ENCODE measurements at places on chromosomes 11 and 22.
A peak's percentile ranks its signal among the peaks of the same experiment; 100 is the strongest.

- DNase-seq: no peak
These were observed 419.2 kb downstream of the BUD13 start for GRCh38 chr11:116353589-116353988.

DNA sequence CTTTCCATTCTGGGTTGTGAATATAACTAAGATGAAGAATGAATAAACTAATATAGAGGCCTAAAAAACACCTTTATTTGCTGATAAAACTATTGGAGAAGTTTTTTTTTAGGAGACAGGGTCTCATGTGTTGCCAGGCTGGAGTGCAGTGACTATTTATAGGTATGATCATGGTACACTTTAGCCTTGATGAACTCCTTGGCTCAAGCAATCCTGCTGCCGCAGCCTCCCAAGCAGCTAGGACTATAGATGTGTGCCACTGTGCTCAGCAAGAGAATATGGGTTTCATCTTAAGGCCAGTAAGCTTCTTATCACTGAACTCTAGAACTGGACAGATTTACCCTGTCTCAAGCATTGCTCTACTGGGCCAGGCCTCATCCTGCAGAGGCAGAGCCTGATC, 26.6 kb downstream of the CCDC90B start:
- no peak for DNase-seq

GRCh38 chr22:30243661-30244060, 2.9 kb downstream of the LIF start:
- no peak for DNase-seq

DNA sequence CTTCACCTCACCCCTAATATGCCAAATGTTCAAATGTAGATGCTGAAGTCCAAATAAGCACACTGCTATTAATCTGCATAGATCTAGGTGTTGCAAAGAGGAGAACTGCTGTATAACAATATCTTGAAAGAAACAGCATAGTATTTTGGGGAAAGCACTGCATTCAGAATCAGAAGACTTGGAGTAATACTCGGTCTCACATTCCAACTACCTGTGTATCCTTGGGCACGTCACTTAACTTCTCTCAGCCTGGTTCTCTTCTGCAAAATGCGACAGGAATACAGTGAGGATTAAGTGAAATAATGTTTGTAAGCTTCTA, 332 bp upstream of the HMGXB4 start:
- no peak for DNase-seq

GRCh38 chr11:130114726-130115125, 44.9 kb upstream of the ST14 start:
- DNase-seq: no peak

DNA sequence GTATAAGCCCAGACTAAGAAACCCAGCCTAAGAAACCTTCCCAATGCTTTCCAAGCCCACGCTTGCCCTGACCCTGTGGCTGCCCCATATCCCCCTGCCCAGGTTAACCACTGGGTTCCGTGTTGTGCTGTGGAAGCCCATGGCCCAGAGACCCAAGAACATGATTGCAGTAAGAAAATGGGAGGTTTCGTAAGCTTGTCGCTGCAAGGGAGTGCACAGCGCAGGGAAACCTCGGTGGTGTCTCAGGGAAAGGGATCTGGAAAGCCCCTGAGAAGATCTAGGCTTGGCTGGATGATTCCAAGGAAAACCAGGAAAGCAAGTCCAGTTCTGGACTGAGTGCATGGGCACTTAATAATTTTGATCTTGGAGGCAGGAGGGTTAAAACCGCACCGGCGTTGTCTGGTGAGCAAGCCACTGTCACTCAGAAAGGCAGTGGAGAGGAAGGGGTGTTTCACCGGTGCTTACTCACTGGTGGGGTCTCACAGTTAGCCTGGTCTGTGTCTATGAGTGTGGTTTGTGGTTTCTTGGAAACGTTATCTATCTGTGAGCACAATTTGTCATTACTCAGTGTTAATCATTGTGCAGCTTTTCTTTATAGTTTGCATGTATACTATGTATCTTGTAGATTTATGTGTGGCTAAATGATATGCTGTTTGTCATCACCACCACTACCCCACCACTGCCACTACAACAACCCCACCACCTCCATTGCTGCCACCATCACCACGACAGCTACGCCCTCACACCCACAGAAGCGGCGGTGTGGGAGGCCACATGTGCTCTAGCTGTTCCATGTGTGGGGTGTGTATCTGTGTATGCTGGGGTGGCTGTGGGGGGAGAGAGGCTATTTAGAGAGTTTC, 53.3 kb upstream of the PRDM11 start:
- peak; percentile 71 for DNase-seq

GRCh38 chr22:42985531-42985905, 29.4 kb downstream of the PACSIN2 start:
- DNase-seq: no peak

GRCh38 chr11:115700496-115700895, 196.3 kb upstream of the CADM1 start:
- no peak for DNase-seq

GRCh38 chr11:107508858-107509244, 51.2 kb upstream of the CWF19L2 start:
- no peak for DNase-seq

- DNase-seq: no peak
These were observed 1.6 kb downstream of the PPP2R1B start for GRCh38 chr11:111764621-111765020.

DNA sequence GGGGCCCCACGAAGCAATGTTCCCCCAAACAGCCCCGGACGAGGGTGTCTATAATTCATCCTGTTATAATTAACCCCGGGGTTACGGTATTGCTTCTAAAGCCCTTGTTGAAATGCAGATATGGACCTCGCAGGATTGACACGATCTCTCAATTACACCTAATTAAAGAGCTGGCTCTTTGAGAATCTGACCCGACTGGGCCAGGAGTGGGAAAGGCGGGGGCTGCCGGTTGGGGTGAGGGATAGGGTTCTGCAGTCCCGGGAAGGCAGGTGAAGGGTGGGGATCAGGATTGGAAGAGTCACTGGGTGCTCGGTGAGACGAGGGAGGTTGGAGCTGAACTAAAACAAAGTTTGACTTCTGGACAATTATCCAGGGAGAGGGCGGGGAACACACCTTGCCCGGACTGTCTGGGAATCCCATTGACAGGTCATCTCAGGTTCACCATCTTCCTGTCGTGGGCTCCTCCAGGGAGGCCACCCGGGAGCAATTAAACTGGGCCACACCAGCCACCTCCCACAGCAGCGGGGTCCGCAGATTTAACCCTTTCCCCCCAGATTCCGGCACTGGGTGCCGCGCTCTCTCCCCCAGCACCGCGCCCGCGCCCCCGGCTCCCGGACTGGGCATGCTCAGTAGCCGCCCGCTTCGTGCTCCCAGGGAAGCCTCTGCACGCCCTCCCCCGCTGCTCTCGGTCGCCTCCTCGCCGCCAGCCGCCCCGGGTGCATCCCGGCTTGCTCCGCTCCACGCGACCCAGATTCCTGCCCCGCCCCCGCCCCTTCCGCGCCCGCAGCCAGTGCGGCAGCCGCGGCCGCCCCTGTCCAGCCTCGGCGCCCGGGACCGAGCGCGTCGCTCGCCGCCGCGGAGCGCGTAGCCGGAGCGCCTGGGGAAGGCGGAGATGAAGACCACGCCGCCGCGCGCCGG, at the start of gene ELMOD1:
Gene ELMOD1 (plus strand): TSS at position 688 of the 918 bp plus-strand sequence. CDS start 27,043 bp downstream, outside the sequence.
- DNase-seq: no peak

DNA sequence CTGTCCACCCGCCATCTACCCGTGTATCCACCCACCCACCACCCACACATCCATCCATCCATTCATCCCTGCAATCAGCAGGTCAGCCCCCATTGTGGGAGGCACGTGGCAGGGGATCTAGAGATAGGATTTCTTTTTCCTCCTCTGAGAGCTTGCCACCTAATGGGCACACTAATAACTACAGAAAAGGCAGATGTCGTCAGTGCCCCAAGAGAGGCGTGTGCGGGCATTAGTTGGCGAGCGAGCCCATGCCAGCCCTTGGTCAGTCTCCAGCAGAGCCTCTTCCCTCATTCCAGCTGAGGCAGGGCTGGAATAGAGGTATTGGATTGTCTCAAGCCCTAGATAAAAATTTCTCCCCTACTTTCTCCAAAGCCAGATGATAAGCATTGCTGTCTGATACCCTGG, 9.7 kb downstream of the USP2 start:
- DNase-seq: no peak

- DNase-seq: no peak
These were observed 273.9 kb downstream of the RAB38 start for GRCh38 chr11:87901341-87901740.

GRCh38 chr11:49405743-49406142, 197.3 kb upstream of the FOLH1 start:
- DNase-seq: no peak

DNA sequence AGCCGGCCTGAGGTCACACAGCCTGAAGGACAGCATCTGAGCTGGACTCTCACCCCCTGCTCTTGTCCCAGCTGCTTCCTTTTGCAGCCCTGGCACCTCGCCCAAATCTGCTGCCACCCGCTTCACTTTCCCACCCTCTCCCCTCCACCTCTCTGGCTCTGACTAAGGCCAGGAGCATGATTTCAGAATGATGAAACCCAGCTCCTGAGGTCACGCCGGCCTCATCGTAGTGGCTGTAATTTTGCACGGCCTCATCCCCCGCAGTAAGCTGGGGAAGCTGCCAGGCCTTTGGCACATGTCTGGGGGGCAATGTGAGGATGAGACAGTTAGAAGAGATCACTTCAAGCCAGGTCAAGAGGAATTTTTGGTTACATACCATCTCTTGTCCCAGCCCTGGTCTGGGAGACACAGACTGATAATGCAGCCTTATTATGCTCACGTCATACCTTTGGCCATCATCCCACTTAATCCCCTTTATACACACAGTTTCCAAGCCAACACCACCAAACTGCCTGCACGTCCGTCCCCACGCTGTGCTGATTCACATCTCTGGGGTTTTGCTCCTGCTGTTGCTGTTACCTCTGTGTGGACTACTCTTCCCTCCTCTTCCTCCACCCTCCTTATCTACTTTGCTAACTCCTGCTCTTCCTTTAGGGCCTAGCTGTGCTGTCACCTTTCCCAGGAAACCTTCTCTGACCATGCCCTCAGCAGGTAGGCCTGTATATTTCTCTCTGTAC, 58.1 kb downstream of the CHRDL2 start:
- DNase-seq: peak; percentile 96

DNA sequence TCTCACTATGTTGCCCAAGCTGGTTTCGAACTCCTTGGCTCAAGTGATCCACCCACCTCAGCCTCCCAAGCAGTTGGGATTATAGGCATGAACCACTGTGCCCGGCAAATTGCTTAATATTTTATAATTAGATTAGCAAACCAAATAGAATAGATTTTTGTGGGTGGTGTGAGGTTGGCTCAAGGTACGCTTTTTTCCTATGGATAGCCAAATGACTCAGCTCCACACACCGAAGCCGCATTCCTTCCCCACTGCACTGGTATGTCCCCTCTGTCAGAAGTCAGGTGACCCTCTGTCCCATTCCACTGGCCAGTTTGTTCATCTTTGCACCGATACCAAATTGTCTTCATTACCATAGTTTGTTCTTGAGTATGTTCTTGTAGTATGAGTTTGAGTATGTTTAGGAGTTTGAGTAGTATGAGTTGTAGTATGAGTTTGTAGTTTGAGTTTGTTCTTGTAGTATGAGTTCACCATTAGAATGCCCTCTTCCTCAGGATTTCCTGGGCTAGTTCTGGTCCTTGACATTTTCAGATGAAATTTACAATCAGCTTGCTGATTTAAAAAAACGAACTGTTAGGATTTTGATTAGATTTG, 19.4 kb downstream of the SUSD2 start:
- DNase-seq: peak; percentile 49

DNA sequence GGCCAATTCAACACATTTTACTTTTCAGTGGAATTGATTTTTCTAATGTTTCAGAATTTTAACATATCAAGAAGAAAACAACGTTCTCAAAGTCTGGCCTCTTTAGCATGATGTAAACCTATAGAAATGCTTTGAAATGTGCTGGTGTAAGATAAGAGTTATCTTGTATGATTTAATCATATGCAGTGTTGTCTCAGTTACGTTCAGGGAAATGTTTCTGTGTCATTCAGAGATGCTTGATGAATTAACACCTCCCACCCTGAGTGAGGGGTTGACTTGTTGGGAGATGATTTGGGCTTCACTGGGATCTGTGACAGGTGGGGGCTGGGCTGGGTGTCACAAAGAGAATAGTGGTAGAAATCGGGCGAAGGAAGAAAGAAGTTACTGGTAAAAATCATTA, 15.7 kb upstream of the MYO18B start:
- no peak for DNase-seq

DNA sequence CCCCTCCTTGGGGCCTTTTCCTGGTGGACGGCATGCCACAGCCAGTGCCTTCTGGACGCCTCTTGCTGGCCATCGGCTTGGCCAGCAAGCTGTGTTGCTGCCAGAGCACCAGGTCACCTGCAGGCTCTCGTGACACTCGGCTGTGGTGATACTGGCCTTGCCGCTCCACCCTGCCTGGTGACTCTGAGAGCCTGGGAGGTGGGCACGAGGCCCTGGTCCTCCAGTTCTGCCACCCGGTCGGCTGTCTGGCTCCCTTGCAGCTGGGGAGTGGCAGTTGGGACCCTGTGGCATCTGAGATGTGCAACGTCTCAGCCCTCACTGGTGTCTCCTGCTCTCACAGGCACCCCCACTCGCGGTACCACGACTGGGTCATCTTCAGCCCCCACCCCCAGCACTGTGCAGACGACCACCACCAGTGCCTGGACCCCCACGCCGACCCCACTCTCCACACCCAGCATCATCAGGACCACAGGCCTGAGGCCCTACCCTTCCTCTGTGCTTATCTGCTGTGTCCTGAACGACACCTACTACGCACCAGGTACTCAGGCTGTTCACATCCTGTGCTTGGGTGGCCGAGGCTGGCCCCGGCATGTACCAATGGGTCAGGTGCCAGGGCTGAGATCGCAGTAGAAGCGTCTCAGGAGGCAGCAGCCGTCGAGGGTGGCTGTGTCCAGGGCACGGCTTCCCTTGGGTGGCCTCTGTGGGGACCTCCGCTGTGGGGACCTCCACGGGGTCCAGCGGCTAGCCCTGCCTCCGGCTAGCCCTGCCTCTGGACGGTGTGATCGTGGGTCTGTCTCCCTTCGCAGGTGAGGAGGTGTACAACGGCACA, 26.0 kb downstream of the MUC2 start:
- no peak for DNase-seq

- DNase-seq: no peak
These were observed 8.9 kb upstream of the MAPK11 start for GRCh38 chr22:50278956-50279619.
